ENCODE measurements at places on chromosomes 4 and X.

GRCh38 chr4:27474691-27475090 lies 614.0 kb downstream of the STIM2 start:
- DNase-seq: no peak

DNA sequence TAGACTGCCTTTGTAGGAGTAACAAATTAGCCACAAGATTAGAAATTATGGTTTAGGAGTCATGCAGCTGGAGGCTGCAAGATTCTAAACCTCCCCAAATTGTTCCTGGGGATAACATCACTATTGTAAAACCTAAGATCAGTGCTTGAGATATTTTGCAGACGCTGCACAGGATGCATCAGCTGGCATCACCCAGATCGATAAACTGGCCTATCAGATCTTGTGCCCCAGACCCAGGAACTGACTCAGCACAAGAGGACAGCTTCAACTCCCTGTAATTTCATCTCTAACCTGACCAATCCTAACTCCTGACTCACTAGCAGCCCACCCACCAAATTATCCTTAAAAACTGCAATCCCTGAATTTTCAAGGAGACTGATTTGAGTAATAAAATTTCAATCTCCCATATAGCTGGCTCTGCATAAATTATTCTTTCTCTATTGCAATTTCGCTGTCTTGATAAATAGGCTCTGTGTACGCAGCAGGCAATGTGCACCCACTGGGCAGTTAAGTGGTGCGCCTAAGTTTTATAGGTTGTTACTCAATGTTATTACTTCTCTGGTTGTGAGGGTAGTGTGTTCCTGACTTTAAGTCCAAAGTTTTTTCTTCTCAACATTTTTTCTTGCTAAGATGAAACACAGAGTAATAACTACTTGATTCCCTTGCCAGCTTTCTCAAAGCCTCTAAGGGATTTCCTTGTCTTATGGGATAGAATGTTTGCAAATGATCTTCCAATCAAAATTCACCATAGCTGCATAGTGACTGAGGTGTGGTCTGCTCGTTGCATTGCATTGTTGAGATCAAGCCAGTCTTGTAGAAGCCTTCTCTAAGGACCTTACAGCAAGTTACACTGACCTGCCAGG lies 312.3 kb upstream of the DKK2 start:
- no peak for DNase-seq

DNA sequence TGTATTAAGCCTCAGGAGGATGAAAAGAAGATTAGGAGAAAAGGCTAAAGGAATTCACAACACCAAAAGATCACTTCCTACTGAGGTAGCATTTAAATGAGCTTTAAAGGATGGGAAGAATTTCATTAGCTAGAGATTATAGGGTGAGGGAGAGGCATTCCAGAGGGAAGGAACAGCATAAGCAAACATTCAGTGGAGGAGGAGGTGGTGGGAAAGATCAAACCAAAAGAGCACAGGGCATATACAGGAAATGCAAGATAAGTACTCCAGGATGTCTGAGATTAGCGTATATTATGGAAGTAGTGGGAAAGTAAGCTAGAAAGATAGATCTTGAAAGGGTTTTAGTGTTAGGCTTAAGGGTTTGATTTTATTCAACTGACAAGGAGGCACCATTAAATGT lies 84.8 kb downstream of the COL4A6 start:
- no peak for DNase-seq

- DNase-seq: no peak
These were observed 83.4 kb downstream of the PALLD start for GRCh38 chr4:168580228-168580627.

GRCh38 chr4:147057611-147058190 lies 112.0 kb upstream of the TTC29 start:
- no peak for DNase-seq

GRCh38 chr4:106695501-106696262 lies 327.1 kb upstream of the GIMD1 start:
- DNase-seq: no peak

- no peak for DNase-seq
These were observed 8.0 kb upstream of the CISD2 start for GRCh38 chr4:102860611-102861324.

- DNase-seq: no peak
These were observed 20.4 kb downstream of the FLNA start for GRCh38 chrX:154354013-154354412.

- no peak for DNase-seq
These were observed 346.8 kb downstream of the RAB28 start for GRCh38 chr4:13137390-13137789.

DNA sequence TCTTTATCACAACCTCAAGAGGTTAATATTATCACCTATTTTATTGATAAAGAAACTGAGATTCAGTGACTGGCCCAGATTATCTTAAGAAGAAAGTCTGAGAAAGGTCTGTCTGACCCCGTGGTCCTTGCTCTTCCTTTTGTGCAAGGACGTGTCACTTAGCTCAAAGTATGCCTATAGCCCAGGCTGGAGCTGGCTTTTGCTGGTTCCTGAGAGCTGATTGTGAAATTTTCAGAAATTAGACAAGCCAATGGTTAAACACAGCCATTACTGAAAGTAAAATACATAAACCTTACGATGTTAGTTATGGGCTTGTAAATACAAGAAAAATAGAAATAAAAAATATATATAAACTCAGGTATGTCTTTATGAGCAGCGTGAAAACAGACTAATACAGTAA lies 70.1 kb downstream of the CHRNA9 start:
- no peak for DNase-seq

GRCh38 chr4:3257556-3258482 lies 8.9 kb downstream of the MSANTD1 start:
- no peak for DNase-seq

GRCh38 chr4:147510962-147511668 lies 30.2 kb downstream of the EDNRA start:
- no peak for DNase-seq

GRCh38 chr4:152970102-152970820 lies 34.1 kb downstream of the FHDC1 start:
- no peak for DNase-seq

GRCh38 chr4:100414016-100414790 lies 103.6 kb downstream of the EMCN start:
- no peak for DNase-seq

DNA sequence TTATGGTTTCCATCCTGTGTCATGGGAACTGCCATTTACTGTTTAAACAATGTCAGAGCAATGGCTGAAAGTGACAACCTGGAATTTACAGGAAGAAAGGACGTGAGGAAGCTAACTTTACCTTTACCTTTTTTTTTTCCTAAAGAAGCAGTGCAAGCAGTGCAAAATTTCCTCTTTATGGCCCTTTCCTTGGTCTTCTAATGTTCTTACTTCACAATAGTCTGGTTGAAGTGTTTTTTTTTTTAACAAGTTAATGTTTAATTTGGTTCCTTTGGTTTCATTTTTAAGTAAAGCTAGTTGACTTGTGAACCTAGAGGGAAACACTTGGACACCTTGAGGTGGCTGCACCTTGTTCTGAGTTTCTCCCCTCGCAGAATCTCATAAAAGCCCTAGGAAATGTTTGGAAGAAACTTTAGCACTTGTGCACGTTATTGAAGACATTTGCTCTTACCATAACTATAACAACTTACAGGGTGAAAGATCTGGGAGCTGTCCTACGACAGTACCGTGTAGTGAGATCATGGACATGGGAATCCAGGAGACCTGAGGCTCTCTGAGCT lies 1.8 kb downstream of the SGMS2 start:
- DNase-seq: no peak

- no peak for DNase-seq
These were observed 69.4 kb upstream of the SORBS2 start for GRCh38 chr4:185881430-185881829.

- no peak for DNase-seq
These were observed 31.1 kb downstream of the ZCCHC4 start for GRCh38 chr4:25343671-25344070.

DNA sequence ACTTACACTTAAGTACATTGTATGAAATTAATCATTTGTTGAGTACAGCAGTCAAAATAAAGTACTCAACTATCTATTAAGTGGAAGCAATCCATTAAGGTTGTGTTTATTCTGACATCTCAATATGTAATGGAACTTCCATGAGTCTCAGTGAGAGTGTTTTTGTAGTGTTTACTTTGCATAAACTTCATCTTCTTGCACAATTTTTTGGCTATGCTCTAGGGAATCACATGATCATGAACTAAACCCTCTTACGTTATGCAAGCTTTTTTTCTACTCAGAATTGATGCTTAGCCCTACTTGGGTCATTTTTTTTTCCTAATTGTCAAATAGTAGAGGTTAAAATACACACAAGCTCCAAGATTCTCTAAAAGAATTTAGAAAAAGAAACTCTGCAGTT lies 21.1 kb upstream of the PIGA start:
- DNase-seq: no peak

DNA sequence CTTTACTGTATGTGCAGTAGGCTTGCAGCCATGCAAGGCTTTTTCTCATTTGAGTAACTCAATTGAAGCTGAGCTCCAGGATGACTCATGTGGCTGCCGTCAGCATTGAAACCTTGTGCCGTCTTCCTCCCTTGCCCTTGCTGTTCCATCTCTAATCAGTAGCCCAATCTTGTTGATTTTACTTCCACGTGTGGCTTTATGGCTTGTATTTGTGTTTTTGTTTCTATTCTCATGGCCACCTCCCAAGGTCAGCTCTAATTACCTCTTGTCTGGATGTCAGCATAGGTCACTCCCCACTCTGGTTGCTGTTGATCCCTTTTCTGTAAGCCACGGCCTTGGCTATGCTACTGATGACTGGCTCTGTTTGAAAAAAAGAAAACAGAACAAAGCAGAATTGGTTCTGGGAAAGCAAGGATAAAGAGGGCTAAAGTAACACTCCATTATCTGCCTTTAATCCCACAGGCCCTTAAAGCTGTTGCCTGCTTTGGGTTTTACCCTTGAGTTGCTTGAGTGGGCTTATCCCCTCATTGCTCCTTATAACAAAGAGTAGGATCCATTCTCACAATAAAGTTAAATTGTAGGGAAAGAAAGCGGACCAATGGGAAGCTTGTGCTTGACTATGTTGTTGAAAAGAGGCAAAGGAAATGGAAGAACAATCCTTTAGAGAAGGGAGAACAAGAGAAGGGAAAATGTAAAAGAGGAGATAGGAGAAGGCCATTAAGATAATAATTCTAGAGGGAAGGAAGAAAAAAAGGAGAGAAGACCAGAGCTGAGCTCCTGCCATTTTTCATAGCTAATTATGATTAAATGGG lies 173.9 kb upstream of the PGRMC2 start:
- no peak for DNase-seq

GRCh38 chrX:76398970-76399369 lies 28.5 kb upstream of the MAGEE1 start:
- no peak for DNase-seq

GRCh38 chr4:128309585-128309984 lies 22.0 kb upstream of the PGRMC2 start:
- DNase-seq: no peak

DNA sequence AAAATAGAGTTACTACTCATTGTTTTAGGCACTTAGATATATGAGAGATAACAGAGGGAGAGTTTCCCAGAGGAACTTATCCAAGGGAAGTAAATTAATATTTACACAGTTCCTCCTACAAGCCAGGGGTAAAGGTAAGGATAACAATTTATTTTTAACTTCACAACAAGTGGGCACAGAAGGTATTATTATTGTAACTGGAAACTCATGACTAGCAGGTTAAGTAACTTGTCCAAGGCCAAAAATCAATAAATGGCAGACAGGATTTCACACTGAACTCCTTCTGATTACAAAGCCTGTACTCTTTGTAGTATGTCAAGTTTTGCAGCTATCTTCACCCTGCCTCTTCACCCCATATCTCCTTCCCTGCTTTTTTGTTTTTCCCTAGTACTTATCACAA lies 46.9 kb upstream of the F8A3 start:
- DNase-seq: no peak

DNA sequence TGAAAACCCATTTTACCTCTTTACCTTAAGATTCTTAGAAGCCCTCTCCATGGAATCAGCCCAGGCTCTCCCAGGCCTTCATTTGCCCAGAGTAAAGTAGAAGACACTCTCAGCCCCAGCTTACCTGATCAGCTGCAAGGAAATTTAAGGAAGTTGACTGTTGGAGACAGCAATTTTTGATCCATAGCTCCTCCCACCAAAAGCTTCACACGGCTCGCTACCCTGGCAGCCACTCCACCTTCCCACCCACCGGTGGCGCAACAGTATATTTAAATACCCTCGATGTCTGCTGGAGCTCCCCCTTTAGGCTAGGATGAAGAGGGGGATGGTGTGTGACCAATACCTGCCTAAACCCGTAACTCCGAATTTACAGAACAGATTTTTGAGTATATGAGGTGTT lies 75.4 kb downstream of the MBNL3 start:
- DNase-seq: no peak

GRCh38 chr4:186161138-186161537 lies 30.2 kb upstream of the CYP4V2 start:
- DNase-seq: no peak

DNA sequence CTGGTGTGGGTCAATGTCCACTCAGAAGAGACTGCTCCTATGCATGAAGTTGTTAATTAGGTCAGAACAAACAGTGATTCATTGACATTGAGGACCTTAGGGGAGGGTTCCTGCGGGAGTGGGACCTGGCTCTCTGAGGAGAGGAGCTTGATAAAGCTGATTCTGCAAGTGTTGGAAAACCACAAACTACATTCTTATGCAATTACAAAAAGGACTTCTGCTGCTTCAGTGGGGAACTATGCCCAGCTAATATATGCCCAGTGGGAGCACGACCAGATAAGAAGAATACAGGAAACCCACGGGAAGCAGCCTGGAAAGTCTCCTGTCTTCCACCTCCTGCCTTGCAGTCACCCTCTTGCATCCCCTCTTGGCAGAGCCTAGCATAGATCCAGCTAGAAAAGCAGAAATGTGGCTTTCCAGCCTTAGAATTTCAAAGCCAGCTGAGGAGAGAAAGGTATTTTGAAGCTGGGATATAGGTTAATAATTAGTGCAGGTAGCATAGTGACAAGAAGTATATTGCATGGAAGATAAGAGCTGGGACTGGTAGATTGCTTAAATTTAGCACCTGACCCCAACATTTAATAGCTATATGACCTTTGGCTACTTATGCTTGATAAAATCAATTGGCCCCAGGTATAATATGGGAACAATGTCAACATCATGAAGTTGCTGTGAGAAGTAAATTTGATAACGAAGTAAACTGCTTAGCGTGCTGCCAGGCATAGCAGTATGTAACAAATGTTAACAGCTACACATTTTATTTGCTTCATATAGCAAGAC lies 34.9 kb upstream of the UGT8 start:
- DNase-seq: no peak

DNA sequence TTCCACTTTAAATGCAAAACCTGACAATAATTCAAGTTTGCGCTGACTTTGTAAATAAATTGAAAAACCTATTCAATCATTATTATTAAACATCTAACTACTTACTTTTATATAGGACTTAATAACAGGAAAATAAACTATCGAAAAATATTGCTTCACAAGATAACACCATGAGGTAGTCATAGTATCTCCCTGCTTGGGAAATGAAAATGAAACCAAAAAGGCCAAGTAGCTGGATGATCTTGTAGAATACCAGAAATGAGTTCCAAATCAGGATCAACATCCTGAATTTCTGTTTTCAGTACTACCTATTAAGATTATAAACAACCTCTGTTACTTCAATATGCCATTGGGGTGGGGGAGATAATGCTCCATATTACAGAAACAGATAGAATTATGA lies 58.9 kb downstream of the CHIC2 start:
- DNase-seq: no peak

GRCh38 chr4:134777606-134778005 lies 576.0 kb upstream of the PABPC4L start:
- DNase-seq: no peak

GRCh38 chr4:9703391-9703790 lies 78.0 kb upstream of the DRD5 start:
- no peak for DNase-seq

- no peak for DNase-seq
These were observed 17.1 kb upstream of the CCDC110 start for GRCh38 chr4:185488650-185489049.

GRCh38 chrX:69615342-69615741 lies 571 bp upstream of the EDA start:
- DNase-seq: no peak

Measured in cortex of kidney (tissue), 1 donor.